ENCODE measurements at places on chromosomes 5 and 9.

GRCh38 chr5:133944263-133945185 is 23.9 kb downstream of the C5orf15 start:
- DNase-seq = peak; percentile 76

DNA sequence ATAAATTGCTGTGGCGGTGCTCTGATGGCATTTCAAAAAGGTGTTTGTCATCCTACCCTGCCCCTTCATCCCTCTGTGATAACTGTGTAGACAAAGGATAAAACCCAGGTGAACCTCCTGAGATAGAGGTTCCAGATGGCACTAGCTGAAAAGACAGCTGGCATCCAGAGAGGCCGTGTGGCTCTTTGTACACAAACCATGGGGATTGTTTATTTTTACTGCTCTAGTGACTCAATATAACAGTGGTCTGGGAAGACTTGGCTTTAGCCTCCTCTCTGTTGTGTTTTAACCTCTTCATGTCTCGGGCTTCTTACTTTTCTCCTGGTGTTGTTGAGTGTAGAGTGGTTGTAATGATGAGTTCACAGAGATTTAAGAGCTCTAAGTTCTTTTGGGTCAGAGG is 48.8 kb downstream of the SH3GL2 start:
- DNase-seq = no peak

DNA sequence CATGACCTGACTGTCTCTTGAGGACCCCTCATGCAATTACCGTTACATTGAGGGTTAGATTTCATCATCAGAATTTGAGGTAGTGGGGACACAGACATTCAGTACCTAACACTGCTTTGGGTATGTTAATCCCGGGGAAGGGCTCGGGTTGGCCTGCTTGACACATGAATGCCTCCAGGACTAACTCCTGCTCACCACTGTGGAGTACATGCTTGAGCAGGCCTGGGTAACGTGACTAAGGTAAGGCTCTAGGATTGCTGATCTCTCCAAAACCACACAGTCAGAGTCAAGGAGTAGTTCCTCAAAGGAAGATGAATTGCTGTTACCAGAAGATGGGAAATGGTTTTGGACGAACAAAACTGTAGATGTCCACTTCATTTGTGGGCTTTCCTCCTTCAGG is 376.3 kb upstream of the ZNF462 start:
- peak; percentile 33 for DNase-seq

DNA sequence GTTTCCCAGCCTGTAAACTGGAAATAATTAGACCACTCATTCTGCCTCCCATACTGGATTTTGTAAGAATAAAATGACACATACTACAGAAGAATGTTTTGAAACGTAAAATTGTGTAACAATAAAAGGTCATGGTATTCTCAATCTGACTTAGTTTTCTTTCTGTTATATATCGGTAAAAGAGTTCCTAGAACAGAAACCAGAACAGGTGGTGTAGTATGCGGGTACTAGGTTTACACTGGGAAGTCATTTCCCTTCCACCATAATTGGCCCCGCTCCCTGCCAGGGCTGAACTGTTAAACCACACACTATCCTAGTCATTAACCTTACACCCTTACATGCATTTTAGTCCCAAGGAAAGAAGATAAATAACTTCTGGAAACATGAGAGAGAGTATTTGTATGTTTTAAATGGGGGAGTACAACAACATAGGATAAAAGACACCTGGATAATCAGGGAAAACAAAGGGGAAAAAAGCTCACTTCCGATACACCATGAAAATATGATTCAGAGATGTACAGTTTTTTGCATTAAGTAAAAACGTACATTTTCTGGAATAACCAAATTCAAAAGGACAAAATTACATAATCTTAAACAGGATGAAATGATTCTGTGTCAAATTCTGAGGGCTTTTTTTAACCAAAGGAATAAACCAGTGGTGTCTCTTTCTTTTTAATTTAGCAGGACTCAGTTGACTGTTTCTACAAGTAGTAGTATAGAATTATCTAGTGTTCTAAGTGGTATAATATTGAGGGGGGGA is 199.7 kb downstream of the GLIS3 start:
- no peak for DNase-seq

DNA sequence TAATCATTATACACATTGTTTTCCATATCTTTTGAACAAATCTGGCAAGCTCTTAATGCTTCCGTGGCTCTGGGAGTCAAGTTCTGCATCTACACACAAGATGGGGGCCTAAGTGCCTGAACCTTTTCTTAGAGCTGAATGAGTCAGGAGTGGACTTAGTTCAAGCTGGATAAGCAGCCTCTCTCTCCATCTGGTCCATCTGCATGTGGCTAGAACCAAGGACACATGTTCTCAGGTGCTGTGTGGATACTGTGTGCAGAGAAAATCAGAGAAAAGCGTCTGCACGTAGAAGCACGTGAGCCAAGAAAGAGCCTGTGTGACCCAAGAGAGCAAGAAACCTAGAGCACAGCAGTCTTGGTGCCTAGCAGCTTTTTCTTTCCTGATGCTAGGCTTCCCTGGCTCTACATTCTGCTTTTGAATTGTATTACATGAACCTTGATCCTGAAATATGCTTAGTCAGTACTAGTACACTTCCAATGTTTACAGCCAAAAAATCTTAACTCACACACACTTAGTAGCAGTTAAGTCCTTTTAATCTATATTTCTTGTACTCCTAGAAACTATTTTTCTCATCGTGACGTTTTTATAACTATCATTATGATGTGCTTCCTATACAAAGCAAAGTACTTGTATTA is 1798.9 kb downstream of the MAT2B start:
- DNase-seq = no peak

DNA sequence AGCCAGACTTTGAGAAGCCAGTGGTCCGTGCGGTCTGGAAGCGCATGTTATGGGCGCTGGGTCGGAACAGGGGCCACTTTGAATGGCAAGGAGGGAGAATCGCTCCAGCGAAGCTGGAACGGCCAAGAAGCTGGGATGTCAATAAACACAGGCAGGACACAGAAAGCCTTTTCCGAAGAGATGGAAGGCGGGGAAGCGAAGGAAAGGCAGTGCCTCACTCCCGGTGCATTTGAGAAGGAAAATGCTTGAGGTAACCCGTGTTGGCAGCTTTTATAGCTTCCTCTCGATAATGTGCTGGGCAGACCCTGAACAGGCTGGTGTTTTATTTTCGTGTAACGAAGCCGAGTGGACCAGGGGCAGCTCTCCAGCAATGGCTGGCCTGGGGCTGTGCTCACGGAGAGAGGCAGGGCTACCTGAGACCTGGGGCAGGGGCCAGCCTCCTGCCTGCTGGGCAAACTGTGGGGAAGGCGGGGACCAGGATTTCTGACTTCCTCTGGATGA is 84.2 kb upstream of the SPRY4 start:
- peak; percentile 16 for DNase-seq

- no peak for DNase-seq
Observed at GRCh38 chr9:93619272-93619775, 42.9 kb downstream of the PHF2 start.

DNA sequence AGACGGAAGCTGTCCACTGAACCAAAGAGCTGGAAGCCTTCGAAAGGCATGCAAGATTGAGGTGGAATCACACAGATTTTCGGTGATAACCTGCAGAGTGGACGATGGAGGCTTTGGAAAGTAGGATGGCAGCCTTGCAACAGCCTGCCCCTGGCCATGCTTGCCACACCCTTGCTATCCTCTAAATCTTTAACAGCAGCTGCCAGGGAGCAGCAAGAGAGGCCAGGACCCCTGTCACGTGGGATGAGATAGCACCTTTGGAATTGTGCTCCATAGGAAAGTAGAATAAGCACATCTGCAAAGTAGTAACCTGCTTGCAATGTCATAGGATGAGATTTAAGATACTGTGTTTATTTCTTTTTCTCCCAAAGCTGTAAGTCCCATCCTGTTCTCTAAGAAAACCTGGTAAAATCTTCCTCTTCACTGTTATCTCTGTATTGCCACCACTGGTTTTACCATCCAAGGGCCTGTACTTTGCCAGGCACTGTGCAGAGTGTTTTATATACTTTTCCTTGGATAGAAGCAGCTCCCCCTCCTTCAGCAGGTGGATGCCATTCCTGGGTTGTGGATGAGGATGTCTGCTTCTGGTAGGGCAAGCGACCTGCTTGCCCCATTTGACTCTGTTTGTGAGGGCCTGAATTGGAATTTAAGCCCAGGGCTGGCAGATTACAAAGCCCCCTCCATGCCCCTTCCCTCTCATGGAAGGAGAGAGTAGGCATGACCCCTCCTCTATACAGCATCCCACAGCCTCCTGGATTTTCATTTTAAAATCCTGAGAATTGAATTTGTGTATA is 10.1 kb downstream of the TRIO start:
- no peak for DNase-seq

DNA sequence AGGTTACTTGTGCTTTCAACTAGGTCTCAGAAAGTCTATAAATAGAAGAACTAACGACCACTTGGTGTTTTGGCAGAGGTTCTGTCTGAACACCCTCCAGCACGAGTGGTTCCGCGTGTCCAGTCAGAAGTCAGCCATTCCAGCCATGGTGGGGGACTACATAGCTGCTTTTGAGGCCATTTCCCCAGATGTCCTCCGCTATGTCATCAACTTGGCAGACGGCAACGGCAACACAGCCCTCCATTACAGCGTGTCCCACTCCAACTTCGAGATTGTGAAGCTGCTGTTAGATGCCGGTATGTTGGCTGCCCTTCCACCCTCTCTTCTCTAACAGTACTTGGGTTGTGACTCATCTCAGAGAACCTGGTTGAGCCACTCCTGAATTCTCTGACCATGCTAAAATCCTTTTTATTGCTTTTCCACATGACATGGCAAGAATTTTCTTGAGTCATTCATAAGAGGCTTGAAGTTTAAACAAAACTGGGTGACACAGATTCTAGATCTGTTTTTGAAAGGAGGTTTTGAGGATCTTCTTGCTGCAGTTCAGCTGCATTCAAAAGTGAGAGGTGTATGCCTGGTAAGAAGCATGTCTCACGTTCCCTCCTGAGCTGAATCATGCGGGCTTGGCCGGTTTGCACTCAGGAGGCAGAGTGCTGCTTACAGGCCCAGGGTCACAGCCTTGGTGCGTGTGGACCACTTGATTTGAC is 103.1 kb upstream of the DMRT1 start:
- peak; percentile 96 for DNase-seq

DNA sequence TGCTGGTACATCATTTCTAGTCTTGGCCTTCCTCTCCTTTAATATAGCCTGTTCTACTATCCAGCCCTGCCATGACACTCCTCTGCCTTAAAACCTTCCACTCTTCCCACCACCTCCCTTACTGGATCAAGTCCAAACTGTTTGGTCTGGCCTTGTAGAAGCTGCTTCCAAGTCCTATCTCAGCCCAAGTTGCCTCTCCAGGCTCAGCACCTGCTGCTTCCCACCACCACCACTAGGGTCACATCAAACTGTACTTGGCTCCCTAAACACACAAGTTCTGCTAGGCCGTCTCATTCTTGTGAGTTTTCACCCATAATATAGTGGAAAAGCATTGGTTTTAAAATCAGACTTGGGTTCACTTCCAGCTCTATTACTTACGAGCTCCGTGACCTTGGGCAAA is 1.4 kb downstream of the NDUFA8 start:
- DNase-seq = peak; percentile 59

DNA sequence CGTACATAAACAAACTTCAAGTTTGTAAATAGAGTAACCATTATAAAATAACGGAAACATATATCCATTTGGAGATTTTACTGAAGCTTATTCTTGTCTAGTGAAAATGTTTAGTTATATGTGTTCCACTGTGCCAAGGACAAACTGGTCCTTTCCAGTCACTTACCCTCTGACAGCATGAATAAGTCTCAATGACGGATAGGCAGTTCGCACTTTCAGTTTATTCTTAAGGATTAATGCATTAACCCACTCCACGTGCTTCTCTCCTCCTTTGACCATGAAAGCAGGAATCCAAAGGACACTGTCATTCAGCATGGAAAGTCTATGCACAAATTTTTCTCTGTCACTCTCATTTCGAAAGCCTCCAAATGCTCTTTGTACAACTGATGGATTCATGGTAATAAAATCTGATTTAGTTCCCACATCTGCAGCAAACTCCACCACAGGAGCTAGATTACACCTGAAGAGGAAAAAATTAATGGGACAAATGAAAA is 47.1 kb downstream of the ST8SIA4 start:
- DNase-seq = no peak

- DNase-seq = no peak
Observed at GRCh38 chr9:129284607-129285291, 106.7 kb upstream of the IER5L start.
